ENCODE measurements at places on chromosomes 11 and 22.

GRCh38 chr11:35275786-35276170, 136.8 kb downstream of the CD44 start:
- DNase-seq, result peak; percentile 6

- DNase-seq, result no peak
Observed at GRCh38 chr11:120573756-120574354, 62.3 kb downstream of the GRIK4 start.

- peak; percentile 99 for DNase-seq
Observed at GRCh38 chr22:41448189-41448808, 1.7 kb upstream of the TOB2 start.

- DNase-seq, result no peak
Observed at GRCh38 chr11:66068923-66069714, 953 bp upstream of the PACS1 start.

DNA sequence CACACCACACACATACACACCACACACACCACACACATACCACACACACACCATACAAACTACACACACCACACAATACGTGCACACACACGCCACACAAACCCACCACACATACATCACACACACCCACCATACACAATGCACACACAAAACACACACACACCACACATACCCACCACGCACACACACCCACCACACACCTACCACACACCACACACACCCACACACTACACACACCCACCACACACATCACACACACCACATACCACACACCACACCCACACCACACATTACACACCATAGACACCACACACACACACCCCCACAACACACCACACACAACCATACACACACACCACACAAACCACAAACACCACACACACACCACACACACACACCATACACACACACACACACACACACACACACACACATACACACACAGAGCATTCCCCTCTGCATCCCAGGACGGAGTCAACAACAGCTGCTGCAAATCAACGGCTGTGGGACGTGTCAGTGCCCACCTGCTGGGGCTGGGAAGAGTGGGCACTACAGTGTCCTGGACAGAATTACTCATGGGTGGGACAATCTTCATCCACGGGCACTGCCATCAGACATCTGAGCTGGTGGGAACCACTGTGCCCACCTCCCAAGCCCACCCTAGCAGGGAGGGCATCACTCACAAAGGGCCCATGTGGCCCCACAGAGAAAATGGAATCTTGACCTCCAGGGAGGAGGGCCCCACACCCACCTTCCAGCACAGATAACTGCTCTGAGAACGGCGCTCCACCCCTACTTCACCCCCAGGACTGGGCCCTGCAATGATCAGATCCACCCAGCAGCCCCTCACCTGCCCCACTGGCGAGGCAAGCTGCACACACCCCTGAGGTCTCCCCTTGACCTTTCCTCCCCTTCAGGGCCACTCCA, 8.4 kb downstream of the TP53I11 start:
- no peak for DNase-seq

DNA sequence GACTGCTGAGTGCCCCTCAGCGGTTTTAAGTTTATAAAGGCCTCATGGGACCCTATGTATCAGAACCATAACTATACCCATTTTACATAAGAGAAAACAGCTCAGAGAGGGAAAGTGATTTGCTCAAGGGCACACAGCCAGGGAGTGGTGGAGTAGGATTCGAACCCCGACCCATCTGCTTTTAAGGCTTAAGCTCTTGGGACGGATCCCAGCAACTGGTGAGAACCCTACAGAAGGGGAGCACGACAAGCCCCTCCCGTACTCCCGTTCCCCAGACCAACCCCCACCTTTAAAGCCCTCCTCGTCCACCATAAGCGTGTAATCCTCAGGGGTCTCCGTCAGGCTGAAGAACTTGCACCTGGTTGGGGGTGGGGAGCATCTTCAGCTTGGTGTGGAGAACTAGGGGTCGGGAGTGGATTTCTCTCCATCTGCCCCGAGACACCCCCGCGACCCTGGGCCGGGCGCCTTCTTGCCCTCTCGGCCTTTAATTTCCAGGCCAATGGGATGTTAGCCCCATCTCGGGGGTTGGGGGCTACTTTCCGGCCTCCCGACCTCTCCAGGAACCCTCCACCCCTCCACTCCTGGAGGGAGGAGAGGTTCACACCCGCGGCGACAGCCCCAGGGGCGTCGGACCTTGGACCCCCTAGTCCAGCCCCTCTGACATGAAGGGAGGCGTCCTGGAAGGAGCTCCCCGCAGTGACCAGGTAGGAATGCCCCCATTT, 725 bp downstream of the CASTOR1 start:
- DNase-seq, result no peak

DNA sequence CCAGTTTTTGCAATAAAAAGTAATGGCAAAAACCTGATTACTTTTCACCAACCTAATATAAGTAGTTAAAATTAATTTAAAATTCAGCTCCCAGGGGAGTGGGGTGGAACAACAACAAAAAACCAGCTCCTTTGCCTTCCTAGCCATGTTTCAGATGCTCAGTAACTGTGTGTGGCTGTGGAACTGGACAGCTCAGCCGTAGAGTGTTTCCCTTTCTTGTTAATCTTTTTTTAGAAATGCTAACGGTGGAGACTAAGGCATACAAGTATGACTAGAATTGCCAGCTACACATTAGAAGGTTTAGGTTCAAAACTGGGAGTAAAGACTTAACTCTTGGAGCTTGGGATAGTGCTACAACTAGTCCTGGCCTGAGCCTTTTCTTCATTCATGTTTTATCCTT, 45.0 kb downstream of the PPP6R3 start:
- no peak for DNase-seq

Data from astrocyte of the cerebellum (primary cell).